ENCODE measurements at places on chromosomes 4 and X. TPM values are rescaled to one million over a fixed set of nuclear protein-coding genes. Genes with fewer than 3 reads are reported as not detected.

DNA sequence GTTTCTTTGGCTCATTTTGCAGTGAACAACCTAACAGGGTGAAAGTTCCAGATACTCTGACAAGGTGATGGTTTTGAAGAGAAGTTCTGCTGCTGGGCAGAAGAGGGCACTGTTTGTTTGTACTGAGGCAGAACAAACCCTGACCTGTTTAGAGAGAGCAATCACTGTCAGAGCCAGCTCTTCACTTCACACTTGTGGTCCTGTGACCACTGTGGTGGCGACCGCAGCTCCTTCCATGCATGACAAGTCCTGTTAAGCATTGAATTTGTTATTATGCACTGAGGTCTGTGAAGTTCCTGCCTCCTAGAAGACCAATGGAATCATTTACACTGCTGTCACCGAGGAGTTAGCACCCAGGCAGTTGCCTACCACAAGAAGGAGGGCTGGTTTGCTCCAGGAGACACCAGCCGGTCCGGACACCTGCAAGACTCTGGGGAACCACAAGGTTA lies 86.6 kb downstream of the ZNF330 start:
- DNase-seq = peak; percentile 23

DNA sequence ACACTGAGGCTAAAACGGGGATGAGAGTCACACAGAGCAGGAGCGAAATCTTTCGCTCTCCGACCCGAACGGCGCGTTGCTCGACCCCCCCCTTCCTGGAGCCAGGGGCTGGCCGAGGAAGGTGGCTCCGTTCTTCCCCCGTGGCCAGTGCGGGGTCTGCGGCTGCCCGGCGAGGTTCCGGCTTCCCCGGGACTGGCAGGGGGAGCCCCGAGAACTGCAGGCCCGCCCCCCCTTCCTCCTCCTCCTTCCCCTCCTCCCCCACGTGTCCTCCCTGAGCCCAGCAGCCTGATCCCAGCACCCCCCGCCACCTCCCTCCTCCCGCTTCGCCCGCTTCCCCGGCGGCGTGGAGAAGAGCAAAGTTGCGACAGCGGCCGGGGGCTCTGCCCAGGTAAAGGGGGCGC lies 2.4 kb upstream of the BCORL1 start:
- no peak for DNase-seq

DNA sequence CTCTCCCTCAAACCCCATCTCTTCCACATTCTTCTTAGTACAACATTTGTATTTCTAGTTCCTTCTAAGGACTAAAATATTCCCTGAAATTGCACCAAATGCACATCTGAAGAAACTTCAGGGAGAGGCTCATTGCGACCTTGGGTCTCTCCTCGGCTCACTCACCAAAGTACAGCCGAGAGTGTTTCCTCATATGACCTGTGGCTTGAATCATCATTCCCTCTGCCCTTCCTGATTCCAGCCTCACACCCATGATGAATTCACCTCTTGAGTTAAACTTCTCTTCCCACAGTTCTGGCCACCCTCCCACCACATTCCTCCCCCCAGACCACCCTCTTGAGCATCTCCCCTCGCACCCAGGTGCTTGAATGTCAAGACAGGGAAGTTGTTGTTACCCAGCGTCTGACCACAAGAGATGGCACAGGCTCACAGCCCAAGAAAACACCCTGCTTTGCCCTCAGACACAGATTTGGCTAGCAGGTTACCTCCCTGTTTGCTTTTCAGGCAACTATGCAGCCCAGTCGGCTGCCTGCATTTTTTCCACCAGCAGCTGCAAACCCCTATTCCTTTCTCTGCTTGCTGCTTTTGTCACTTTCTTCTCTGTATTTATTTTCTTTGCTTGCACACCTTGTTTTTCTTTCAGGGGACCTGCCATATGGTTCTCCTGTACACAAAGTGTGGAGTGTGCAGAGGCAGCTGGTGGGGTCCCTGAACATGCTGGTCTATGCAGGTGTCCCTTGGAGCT lies 214.8 kb downstream of the SPATA18 start:
- no peak for DNase-seq

DNA sequence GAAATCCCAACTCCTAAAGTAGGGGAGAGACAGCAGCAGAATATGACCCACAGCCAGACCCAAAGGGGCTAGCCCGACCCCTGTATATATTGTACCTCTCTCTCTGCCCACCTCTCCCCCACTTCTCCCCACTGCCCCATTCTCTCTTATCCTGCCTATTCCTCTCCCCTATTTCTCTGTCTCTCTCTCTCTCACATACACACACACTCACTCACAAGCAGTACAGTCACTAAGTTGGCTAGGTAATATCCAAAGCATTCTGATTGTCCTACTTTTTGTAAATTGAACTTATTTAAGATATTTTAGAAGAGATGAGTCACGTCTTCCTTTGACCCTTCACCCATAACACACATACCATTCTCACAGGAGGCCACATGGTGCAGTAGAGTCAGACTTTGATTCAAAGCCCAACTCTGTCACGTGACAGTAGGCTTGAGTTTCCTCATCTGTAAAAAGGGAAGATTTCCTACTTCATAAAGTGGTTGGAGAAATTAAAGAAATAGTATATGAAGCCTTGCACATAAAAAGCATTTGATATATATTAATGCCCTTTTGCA lies 29.5 kb downstream of the SRPX2 start:
- peak; percentile 26 for DNase-seq

The MAGEA4 gene
- not detected for polyA plus RNA-seq

The SRPK3 gene
- 1.1 TPM for polyA plus RNA-seq

The HSD17B13 gene
- polyA plus RNA-seq = 0.07 TPM
